ENCODE measurements at places on chromosomes 6 and 20.

- DNase-seq: no peak
Measured at GRCh38 chr6:62286470-62286843, 432 bp upstream of the KHDRBS2 start.

- DNase-seq: no peak
Measured at GRCh38 chr6:169890049-169890448, 138.6 kb downstream of the ERMARD start.

DNA sequence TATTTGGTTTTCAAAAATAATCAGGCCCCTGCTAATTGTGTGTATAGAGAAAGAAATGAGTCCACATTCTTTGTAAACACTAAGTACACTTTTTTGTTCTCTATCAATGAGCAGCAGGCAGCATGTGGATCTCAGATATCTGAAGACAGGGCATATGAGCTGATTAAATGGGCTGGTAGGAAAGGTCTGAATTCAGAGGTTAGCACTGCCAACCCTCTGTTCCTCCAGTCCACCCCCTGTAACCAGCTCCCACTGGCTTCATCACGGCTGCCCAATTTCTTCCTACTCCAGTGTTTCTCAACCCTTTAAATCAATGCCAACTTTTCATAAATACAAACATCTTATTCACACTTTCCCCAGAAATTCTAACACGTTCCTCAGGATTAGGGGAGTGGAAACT is 128.5 kb downstream of the TPBG start:
- DNase-seq: no peak

DNA sequence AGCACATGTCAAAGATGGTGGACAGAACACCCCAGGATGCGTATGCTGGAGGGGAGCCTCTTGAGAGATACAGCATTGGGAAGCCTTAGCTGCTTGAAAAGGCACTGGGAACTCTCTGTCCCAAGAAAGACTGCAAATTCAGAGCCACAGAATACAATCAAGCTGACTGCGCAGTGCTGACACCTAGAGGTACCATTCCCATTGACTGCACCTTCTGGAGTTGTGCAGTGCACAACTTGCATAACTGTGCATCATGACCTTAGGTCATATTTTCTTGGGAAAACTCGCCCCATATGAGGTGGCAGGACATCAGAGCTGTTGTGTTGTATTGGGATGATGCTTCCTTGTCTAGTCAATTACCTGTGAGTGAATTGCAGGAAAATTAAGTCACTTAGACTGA is 646.5 kb upstream of the NOX3 start:
- DNase-seq: no peak

DNA sequence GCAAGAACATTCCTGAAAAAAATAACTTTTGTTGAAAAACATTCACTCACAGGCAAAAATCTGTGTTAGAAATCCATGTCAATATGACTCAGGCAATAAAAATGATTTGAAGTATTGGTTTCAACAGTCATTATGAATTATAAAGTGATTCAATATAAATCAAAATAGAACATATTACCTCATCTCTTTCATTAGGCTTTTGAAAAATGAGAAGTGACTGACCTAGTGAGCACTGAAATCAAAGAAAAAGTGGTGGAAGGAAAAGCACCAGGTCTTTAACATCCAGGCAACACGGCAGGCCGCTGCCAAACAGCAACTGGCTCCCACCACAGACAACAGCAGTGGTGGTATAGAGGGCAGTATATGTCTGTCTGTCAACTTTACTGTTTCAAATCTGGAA is 68.9 kb downstream of the MAN1A1 start:
- DNase-seq: no peak

GRCh38 chr6:46331461-46331860 is 159.8 kb downstream of the RCAN2 start:
- DNase-seq: no peak

DNA sequence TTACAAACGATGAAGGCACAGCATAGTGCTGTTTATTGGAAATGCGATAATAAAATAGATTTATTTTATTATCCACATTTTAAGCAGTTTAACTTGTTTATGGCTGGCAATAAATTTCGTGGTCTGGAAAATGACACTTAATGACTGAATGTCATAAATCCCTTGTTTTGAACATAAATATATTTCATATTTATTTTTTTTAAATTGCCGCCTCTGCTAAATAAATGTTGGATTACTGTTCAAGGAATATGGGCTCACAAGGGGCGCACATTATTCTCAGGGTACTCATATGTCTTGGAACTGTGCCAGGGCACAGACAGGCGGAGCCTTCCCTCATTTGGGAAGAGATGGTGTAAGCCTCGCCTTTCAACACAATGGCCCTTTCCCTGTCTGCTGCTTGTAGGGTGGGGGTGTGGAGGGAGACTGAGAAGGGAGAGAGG is 134.3 kb downstream of the PXDC1 start:
- DNase-seq: no peak

- no peak for DNase-seq
Measured at GRCh38 chr6:132733283-132733682, 19.4 kb upstream of the VNN1 start.

- no peak for DNase-seq
Measured at GRCh38 chr20:507761-508332, 35.7 kb downstream of the CSNK2A1 start.

DNA sequence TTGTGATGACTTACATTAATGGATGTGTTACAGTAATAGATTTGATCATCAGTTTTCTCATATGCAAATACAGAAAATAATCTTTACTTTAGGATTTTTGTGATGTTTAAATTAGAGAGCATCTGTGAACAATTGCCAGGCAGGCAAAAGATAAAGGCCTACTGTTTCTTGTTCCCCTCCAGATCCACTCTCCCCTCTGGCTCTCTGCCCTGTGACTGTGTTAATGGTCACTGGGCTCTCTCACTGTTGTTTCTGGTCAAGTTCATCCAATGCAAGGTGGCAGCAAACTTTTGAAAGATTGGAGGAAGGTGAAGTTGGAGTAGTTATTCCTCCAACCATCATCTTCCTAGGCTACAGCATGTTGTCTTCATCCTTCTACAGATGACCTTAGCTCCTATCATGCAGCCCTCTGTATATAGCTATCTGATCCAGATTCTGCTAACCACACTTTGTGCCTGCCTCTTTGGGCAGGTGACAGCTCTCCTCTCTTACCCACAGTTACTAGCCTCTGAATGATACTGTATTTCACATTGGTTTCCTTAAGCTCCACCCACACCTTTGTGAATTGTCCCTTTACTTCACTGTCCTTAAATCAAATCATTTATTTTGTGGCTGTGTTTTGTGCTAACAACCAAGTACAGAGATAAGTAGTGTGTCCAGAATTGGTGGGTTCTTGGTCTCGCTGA is 48.9 kb upstream of the ARG1 start:
- no peak for DNase-seq

DNA sequence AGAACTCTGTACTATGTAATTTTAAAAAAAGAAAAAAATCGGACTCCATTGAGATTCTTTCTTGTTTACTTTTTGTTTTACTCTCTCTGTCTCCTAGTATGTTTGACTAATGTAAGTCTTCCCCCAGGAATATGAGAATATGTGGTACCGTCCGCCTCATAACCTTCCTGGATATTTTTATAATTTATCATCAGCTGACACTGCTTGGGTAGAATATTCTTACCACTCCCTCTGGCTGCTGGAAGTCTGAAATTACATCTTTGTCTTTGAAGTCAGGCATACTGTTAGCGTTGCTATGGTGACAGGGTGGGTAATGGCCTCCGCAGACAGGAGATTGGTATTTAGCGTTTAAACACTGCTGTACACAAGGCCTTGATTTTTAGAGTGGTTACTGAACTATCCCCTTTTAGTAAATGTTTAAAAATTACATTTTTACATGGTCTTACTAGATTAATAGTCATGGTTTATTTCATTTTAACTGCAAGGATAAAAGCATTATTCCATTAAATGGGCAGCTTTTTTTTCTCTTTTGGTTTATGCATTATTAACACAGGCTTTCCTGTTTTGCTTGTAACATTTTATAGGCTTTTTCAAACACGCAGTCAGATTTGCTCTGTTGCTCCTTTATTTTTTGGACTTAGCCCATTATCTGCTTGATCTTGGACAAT is 176.4 kb downstream of the ARID1B start:
- no peak for DNase-seq

- no peak for DNase-seq
Measured at GRCh38 chr6:32047084-32047478, 8.9 kb downstream of the CYP21A2 start.
